H1 (cell line): ENCODE measurements at places on chromosomes 2 and 18. TPM values are rescaled to one million over a fixed set of nuclear protein-coding genes. Genes with fewer than 3 reads are reported as not detected.

- no peak overlapping the region for H3K27ac ChIP-seq
- H3K36me3 ChIP-seq: 0 out of 2 replicates have a peak, but pooled peaks cover 3% of the 10 kb centered on the region
- no peaks in the 10 kb centered on the region for H3K27me3 ChIP-seq
- H3K4me3 ChIP-seq: no peak overlapping the region
Observed at GRCh38 chr2:54572636-54573536, 116.8 kb downstream of the SPTBN1 start.

- no peaks in the 10 kb centered on the region for H3K4me1 ChIP-seq
- no peaks in the 10 kb centered on the region for H3K27me3 ChIP-seq
- no peak overlapping the region for H3K27ac ChIP-seq
Observed at GRCh38 chr2:149536649-149537048, 50.9 kb downstream of the MMADHC start.

DNA sequence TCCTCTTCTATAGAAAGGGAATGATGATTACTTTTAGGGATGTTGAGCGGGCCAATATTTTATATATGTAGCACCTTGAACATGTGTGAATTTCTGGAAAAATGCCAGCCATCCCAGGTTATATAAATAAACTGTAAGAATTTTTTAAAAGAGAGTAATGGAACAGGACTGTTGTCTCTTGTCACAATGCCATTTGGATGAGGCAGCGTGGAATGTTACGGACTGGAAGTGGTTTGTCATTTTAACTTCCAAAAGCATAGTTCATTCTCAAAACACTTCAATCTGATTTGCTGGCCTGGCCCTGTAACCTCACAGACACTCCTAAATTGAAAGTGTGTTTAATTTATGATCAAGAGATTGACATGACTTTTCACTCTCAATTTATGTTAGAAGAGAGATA lies 70.8 kb downstream of the TPGS2 start:
- no peaks in the 10 kb centered on the region for H3K27me3 ChIP-seq
- peaks cover 2% of the 10 kb centered on the region; the same call in 1 of the 2 replicates for H3K4me1 ChIP-seq
- no peak overlapping the region for H3K27ac ChIP-seq
- H3K36me3 ChIP-seq: no peaks in the 10 kb centered on the region
- DNase-seq: no peak

RFTN2 gene
- total RNA-seq: 1.2 and 2.4 TPM in 2 replicates
